ENCODE measurements at places on chromosomes 7 and 10.

DNA sequence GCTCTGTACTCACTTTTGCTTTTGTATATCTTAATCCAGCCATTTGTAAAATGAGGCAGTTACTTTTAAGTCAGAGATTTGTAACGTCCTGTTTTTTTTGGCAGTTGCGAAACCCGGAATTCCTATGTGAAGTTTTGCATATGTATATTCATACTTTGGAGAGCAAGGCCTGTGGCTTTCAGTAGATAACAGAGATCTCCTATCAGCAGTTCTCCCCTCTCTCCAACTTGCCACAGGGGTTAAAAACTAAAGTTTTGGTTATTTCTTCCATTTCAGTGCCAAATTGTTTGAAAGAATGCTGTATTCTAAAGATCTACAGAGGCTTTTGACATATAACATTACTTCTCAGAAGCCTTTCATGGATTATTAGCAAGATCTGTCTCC, 102.4 kb downstream of the EXOC4 start:
- no peak for DNase-seq

- no peak for DNase-seq
Observed at GRCh38 chr7:85018498-85018897, 168.4 kb downstream of the SEMA3D start.

- DNase-seq = no peak
Observed at GRCh38 chr7:5343884-5344283, 61.1 kb downstream of the SLC29A4 start.

- DNase-seq = no peak
Observed at GRCh38 chr10:111103196-111103840, 26.5 kb downstream of the ADRA2A start.

DNA sequence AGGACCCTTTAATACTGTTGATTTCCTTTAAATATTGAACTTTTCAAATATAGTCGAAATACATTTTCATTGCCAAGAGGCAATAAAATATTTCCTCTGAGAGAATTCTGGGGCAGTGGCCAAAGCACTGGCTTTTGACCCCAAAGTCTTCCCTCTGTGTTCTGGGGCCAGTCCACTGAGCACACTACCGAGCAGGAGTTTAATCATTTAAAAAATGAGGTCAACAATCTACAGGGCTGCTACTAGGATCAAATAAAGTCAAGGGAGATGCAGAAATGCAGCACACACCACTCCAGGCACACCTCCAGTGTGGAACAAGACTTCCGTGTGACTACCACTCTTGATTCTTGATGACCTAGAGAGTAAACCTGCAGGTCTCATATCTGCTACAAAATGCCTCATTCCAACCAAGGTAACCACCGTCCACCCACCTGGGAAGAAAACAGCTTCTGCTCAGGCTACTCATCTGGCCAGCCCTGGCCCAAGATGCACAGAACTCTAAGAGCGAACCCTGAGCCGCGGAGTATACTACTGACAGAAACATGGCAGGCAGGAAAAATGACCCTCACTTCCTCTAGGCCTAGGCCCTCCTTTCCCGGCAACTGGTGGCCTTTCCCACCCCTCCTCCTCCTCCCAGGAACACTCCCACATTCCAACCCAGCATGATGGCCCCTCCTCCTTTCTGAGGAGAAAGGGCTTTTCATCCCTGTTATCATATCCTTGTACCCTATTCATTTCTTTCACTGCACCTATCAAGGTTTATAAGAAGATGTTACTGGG, 97.7 kb downstream of the ALOX5 start:
- no peak for DNase-seq

GRCh38 chr10:69202332-69202731, 17.8 kb upstream of the HKDC1 start:
- DNase-seq = no peak

DNA sequence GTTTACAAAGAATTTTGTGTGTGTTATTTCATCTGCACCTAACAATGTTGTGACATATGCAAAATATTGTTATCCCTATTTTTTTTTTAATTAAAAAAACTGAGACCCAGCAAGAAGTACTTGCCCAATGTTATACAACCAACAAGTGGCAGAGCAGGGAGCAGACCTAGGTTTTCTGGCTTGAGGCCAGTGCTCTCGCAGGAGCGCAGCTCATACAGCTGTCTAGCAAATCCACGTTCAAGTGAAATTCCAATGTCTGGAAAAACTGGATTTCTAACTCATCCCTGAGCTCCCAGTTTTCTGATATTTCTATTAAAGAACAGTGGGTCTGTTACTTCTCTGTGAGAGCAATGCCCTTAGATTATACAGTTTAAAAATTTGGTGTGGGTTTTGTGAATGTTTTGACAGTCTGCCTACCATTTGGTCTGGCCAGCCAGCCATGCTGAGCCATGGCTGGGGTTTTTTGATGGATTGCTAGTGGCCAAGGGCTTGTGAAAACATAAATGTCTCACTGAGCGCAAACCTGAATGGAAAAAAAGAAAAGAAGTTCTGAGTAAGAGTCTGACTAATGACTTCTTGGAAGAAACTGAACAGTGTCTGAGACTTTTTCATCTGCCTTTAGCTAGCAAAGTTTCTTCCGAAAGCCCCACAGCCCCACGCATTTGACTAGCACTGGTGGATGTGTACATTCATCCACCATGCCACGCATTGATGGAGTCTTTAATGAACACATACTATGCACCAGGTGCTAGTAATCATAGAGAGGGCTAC, 15.4 kb upstream of the PRF1 start:
- no peak for DNase-seq

DNA sequence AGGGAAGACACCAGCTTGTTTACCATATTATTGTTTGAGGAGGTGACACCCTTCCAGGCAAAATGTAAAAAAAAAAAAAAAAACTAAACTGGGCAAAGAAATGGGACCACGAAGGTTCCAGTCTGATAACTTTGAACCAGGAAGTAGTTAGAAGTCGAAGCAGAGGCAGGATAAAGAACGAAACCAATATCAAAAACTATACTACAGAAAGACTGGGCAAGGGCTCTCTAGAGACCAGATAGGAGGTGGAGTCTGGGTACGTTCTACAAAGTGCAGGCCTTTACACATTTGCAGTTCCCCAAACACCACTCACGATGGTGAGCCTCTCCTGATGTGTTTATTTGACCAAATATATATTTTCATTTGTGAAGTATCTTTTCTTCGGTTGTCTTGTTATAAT, 125.7 kb upstream of the CDK1 start:
- DNase-seq = no peak

- DNase-seq = no peak
Observed at GRCh38 chr10:31121757-31122577, 90.3 kb upstream of the ZNF438 start.

GRCh38 chr10:86888585-86889381, 68.6 kb downstream of the MMRN2 start:
- no peak for DNase-seq

GRCh38 chr7:17618652-17618974, 320.2 kb downstream of the AHR start:
- DNase-seq = no peak

- no peak for DNase-seq
Observed at GRCh38 chr10:67114945-67115344, 189.1 kb downstream of the LRRTM3 start.

DNA sequence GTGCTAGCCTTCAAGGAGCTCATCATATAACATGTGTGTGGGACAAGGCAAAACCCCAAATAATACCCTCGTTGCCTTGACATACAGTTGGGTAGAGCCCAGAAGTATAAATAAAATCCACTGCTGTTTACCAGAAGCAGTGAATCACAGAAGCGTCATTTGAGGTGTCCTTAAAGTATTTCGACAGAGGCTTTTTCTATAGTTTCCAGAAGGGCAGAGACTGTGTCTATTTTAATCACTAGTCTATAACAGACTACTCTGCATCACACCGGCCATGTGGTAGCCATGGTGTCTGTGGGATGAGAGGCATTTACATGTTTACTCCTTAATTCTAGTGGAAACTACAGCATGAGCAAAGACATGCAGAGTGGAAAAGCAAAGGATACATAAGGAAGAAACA, 131.3 kb downstream of the CTTNBP2 start:
- no peak for DNase-seq

DNA sequence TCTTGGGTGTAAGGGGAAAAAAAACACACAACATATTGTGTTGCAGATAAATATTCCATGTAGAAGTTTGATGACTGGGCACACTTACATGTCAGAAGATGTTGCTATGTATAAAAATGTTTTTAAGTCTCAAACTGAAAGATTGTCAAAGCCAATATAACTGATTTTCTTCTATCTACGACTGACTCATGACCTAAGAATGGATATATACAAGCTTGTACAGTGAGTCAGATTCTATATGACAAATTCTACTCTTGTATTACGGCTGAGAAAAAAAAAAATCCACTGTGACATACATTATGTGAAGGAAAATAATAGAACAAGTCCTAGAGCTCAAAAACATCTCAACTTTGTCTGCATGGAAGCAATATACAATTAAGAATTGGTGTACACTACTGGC, 343.0 kb upstream of the PCDH15 start:
- no peak for DNase-seq

GRCh38 chr10:646118-646524, 43.3 kb downstream of the DIP2C start:
- DNase-seq = no peak

GRCh38 chr10:83542774-83543411, 596.4 kb upstream of the GHITM start:
- no peak for DNase-seq

DNA sequence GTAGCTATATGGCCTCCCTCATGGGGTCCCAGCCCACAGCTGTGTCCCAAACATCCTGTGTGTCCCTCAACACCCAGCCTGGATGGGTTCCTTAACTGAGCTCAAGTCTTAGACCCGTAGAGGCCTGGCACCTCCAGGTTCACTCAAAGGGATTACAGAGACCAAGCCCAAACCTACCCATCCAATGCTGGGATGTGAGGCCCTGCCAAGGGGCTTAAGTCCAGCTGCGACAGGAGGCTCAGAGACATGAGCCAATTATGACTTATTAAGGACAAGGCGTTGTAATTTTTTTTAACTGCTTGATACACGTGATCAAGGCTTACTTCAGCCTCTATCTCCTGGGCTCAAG, 105.6 kb upstream of the RET start:
- no peak for DNase-seq

DNA sequence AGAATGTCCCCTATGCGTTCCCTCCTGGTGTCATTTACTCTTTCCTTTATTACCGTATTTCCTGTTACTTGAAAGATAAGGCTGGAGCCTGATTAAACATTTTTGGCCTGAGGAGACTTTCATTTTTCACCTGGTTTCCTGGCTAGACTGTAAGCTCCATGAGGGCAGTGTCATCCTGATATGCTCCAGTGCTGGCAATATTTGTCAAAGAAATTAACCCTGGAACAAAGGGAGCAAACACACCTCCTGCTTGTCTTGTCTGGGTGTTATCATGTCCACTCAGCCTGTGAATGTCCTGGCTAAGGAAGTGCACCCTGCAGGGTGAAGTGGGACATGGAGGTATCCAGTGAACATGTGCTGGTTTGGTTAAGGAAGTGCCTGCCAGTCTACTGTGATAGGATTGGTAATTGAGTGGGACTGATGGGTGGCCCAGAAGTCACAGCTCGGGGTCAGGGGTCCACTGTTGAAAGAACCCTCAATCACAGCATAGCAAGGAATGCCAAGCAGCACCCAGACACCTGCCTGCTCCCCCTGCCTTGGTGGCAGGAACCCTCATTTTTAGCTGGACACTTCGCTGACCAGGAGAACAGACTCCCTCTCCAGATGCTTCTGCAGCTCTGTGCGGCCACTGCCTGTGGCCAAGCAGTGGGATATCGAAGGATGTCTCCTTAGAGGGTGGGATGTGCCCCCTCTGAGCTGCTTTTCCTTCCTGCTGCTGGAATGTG, 20.9 kb upstream of the PPIA start:
- DNase-seq = no peak

DNA sequence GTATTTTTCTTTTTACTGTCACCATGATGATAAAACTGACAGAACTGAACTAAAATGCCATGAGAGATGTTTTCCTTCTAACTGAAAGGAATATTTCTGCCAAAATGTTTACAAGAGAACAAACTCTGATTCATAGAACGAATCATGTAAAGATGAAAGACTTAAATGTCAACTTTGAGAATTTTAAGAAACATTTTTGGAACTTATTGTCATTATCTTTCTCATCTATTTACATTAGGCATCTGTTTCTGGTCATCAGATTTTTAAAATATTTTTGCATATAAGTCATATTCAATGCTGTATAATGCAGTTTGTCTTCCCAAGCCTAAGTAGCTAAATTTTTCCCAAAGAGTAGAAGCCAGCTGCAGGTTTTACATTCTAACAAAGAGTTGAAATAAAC, 358.5 kb downstream of the TFEC start:
- no peak for DNase-seq

GRCh38 chr10:10976652-10977051, 41.0 kb upstream of the CELF2 start:
- DNase-seq = no peak

- no peak for DNase-seq
Observed at GRCh38 chr7:20329389-20330238, 1.1 kb upstream of the ITGB8 start.

GRCh38 chr10:10816447-10816846, 201.2 kb upstream of the CELF2 start:
- no peak for DNase-seq

- DNase-seq = no peak
Observed at GRCh38 chr7:73397521-73398281, 35.9 kb upstream of the FZD9 start.

DNA sequence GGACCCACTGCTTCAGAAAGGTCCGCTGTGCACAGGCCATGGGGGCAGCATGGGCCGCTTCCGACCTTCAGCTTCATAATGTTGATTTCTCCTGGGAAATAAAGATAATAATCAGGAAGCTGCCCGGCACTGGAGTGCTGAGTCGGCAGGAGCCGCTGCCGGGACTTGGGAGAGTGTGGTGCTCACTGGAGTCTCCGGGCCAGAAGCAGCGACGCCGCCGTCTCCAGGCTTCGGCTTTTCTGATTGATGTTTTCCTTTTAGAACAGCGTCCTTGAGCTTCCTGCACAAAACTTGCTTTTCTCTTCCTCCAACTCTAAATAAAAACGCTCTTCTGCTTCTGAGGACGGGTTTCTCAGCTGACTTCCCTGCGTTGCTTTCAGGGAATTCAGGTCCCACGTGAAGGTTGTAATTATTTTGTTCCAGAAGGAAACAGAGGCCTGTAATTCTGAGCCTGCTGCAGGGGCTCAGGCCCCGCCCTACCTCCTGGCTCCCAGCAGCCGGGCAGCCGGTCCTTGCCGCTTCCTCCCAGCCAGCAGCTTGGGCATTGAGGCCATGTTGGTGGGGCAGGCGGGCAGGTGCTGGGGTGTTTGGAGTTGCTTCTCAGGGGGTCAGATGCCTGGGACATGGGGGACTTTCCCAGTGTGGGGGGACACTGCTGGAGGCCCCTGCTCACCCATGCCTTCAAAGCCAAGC, 14.7 kb downstream of the PWWP2B start:
- DNase-seq = no peak
